Stimulated activated CD8-positive, alpha-beta memory T cell treated with anti-CD3 and anti-CD28 coated beads, Interleukin-12 subunit alpha, Interleukin-12 subunit beta, amount 100 ng/mL, for 4 hours (primary cell): ENCODE measurements at places on chromosomes 12 and 14.
A peak's percentile ranks its signal among the peaks of the same experiment; 100 is the strongest.

DNA sequence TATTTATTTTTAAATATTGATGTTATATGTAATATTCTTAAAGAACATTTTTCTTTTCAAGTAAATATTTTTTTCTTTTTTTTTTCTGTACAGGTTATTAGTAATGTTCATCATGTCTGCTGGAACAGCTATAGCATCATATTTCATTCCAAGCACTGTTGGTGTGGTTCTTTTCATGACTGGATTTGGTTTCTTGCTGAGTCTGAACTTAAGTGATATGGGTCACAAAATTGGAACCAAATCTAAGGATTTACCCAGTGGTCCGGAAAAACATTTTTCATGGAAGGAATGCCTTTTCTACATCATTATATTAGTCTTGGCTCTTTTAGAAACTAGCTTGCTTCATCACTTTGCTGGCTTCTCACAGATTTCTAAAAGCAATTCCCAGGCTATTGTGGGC, 23.2 kb downstream of the PCNX4 start:
- DNase-seq = no peak

- no peak for DNase-seq
Measured at GRCh38 chr12:13686260-13686659, 295.1 kb downstream of the GRIN2B start.

GRCh38 chr12:97927977-97928376, 465.4 kb downstream of the RMST start:
- DNase-seq = no peak

DNA sequence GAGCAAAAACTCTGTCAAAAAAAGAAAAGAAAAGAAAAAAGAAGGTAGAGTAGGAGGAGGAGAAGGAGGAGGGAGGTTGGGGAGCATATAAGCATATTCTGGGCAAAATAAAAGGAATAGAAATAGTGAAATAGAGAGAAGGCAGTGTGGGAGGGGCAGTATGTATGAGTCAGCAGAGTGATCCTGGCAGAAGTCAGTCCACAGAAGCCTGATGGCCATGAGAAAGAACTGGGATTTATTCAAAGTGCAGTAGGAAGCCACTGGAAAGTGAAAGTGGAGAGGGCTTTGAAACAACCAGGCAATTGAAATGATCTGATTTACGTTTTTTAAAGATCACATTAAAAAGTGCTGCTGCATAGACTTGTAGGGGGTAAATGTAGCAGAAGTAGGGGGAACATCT, 368.6 kb upstream of the USP15 start:
- DNase-seq = no peak

- no peak for DNase-seq
Measured at GRCh38 chr14:66539034-66539433, 31.1 kb downstream of the GPHN start.

- DNase-seq = no peak
Measured at GRCh38 chr14:91946622-91947474, 646 bp downstream of the FBLN5 start.

- DNase-seq = no peak
Measured at GRCh38 chr14:87067591-87067990, 925.4 kb downstream of the GALC start.

DNA sequence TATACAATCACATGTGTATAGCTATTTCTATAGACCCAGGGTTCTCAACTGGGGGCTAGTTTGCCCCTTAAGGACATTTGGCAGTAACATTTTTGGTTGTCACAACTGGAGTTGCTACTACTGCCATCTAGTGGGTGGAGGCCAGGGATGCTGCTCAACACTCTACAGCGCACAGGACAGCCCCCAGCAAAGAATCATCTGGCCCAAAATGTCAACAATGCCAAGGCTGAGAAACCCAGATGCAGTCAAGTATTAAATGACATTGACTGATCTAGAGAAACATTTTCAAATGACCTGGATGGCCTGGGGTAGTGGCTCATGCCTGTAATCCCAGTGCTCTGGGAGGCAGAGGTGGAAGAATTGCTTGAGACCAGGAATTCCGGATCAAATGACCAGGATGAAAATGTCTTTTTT, 5.8 kb downstream of the WSB2 start:
- peak; percentile 30 for DNase-seq

GRCh38 chr12:92096346-92097136, 49.1 kb downstream of the BTG1 start:
- no peak for DNase-seq

DNA sequence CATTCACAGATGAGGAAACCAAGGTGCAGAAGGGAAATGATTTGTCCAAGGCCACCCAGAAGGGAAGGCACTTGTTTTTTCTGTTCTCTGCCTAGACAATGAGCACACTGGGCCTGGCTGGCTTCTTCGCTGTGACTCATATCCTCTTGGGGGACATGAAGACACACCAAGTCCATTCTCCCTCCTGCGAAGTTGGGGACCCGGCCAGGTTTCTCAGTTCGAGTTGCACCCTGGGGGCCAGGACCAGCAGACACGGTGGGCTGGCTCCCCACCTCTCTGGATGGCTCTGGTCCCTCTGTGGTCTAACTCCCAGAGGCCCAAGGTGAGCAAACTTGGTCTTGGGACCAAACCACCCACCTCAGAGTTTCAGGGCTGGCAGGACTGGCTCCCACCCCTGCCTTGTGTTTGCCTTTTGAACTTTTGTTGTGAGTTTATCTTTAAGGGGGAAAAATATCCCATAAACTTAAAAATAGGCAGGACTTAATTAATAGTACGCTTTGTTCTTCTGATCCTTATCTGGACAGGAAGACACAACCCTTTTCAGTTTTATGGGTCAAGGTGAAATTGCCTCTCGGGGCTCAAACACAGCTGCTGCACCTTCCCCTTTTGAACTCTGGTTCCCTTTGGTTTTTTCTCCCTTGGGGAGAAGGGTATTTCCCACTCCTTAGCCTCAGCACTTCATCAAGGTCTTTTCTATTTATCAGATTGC, 9.0 kb upstream of the MLEC start:
- DNase-seq = no peak

DNA sequence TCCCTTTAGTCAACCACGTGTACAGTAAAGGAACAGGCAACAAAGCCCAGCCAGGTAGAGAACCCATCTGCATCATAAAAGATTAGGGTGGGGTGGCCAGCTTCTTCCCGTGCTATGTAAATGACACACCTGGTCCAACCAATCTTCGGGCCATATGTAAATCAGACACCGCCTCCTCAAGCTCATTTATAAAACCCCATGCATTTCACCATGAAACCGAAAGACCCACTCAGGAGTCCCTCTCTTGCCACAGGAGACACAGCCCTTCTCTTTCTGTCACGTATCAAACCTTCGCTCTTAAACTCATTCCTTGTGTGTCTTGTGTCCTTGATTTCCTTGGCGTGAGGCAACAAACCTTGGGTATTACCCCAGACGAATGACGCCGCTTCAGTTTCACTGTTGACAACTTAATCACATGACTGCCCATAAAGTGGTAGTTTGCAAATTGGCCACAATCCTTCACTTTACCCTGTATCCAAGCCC, 59.8 kb upstream of the TBPL2 start:
- no peak for DNase-seq

DNA sequence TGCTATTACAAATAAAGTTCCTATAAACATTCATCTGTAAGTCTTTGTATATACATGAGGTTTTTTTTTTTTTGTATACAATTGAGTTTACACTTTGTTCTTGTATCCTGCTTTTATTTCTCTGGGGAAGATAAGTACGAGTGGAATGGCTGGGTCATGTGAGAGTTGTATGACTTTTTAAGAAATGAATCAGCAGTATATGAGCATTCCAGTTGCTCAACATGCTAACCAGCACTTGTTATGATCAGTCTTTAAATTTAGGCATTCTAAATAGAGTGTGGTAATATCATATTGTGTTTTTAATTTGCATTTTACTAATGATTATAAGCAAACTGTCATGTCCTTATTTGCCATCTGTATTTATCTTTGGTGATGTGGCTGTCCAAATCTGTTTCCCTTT, 44.7 kb upstream of the AMIGO2 start:
- no peak for DNase-seq

GRCh38 chr12:3101309-3102024, 24.3 kb downstream of the TSPAN9 start:
- no peak for DNase-seq

DNA sequence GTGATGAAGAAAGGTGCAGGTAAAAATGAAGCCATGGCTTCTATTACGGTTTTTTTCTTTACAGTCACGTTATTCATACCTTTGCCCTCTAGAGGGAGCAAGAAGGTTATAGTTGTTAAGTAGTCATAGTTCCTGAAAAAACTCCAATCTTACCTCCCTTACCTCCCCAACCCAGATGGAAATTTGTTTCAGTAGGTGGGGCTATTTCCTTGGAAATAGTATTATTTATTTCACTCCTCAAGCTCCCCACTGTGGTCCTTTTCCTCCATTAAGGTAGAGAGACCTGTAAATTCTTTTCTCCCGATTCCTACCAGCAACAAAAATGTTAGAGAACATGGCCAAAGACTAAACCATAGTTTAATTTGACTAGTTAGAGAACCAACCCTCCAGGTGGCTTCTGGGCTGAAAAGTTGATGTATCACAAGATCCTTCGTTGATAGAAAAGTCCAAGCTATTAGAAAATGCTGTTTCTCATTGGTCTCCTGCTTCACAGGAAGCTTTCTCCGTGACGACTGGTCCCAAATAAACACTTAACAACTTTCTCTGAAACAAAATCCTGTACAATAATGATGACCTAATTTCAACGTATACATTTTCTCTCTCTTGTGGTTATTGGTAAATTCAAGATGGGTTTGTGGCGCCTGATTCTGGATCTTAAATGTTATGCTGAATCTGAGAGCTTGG, 43.5 kb downstream of the TMX1 start:
- DNase-seq = no peak

DNA sequence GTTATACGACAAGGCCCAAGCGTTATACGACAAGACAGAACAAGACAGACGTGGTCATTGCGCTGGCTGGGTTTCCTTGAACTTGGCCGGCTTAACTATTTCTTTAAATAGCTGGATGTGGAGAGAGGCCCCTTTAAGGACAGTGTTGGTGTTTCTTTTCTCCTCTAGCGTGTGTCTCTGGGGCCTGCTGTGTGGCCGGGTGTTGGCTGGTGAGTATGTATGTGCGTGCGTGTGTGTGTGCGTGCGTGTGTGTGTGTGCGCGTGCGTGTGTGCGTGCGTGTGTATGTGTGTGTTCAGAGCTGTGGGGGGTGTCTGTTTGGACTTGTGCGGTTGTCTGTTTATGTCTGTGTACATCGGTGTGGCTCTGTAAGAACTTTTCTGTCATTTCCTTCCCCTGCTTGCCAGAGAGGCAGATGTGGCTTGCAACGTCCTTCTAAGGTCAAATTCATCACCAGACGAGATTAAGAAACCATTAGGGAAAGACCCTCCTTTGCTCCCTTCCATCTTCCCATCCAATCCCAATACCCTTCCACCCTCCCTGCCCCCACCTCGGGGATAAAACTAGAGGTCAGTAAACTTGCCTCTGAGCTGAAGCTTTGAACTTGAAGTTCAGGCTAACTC, 78.6 kb upstream of the TBX3 start:
- DNase-seq = no peak

DNA sequence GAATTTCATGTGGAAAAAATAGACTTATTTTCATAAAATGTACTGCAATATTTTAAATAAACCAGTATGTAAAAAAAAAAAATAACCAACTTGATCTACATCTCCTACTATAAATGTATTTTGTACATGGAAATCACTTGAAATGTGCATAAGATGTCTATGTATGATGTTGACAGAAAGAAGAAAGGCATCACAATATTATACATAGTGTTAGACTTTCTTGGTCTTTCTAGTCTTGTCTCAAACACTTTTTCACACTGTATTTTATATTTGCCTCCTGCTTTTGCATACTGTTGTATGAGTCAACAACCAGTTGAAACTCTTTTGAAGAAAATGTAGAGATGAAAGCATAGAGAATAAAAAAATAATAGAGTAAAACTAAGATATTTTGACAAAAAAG, 352.4 kb upstream of the MGAT4C start:
- no peak for DNase-seq

- no peak for DNase-seq
Measured at GRCh38 chr14:41607966-41608663, 1.4 kb downstream of the LRFN5 start.

DNA sequence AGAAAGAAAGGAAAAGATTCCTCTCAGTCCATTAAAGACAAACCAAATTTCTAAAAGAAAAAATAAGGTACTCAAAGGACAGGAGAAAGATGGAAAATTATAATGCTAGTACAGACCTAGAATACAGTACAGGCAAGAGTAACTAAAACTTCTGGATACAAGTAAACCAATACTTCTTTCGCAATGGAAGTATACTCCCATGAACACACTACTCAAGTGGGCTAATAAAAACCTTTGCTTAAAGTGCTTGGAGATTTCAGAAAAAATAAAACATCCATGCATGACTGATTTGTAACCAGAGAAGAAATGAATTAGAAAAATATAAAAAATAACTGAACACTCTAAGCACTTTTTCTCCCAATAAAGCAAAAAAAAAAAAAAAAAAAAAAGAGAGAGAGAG, 3.5 kb downstream of the ZBTB25 start:
- no peak for DNase-seq

- no peak for DNase-seq
Measured at GRCh38 chr12:75881920-75882319, 149.7 kb downstream of the PHLDA1 start.

DNA sequence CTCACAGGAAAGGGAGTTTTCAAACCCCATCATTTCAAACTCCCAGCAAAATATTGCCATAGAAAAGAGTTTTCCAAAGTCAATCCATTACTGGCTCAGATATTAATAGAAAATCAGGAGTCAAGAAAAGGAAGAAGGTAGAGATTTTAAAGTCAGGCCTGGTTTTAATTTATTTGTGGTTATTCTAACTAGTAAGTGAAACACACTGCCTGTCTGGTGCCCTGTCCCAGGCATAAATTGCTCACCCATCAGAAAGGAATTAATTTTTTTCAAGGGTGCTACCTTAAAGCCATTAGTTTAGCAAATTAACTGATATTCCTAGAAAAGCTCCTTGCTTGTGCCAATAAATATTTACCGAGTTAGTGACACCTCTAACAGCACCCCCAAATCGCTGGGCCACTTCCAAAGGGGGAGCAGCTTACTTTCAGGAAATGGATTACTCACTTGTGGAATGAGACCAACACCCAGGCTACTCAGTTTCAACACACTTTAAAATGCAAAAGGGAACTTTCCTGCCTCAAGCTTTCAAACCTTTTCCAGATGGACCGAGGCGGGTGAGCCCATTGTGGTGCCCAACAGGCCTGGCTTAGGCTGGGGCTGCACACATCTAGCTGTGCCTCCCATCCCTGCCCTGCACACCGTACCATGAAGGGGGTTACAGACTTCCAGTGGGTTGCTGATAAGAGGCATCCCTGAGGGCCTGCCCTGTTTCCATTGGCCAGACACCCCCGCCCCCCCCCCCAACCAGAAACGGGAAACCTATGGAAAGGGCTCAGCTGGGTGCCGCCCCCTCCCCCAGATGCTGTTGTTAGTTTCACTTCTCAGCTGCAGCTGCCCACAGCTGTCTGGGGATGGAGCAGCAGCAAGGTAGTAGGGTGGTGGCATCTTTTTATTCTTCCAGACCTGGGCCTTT, 117.2 kb downstream of the SAMD4A start:
- DNase-seq = no peak

GRCh38 chr12:89106950-89107349, 245.4 kb downstream of the DUSP6 start:
- no peak for DNase-seq

- no peak for DNase-seq
Measured at GRCh38 chr12:54010053-54010971, 1.5 kb downstream of the HOXC8 start.

GRCh38 chr14:103135333-103136260, 12.3 kb downstream of the TNFAIP2 start:
- DNase-seq = no peak
